ENCODE measurements at places on chromosomes 7 and 10. TPM values are rescaled to one million over a fixed set of nuclear protein-coding genes. Genes with fewer than 3 reads are reported as not detected.

The VWDE gene
- not detected for polyA plus RNA-seq

The HOXA10 gene
- 0.70 TPM for polyA plus RNA-seq

The ADD3 gene
- 344 TPM for polyA plus RNA-seq

The AKR1D1 gene
- polyA plus RNA-seq = not detected

The C10orf62 gene
- polyA plus RNA-seq = not detected

The CACNB2 gene
- 0.79 TPM for polyA plus RNA-seq

The EVX1 gene
- not detected for polyA plus RNA-seq

The POU6F2 gene
- polyA plus RNA-seq = not detected

The HMX3 gene
- not detected for polyA plus RNA-seq

The SEMA3D gene
- not detected for polyA plus RNA-seq

The ENKUR gene
- 2.7 TPM for polyA plus RNA-seq

The LRRC18 gene
- 0.58 TPM for polyA plus RNA-seq

The CLDN4 gene
- polyA plus RNA-seq = not detected

The TRIP6 gene
- polyA plus RNA-seq = 4.6 TPM

The CNPY4 gene
- polyA plus RNA-seq = 4.5 TPM

The MSMB gene
- polyA plus RNA-seq = not detected

The PIP gene
- polyA plus RNA-seq = not detected

The MRPS16 gene
- polyA plus RNA-seq = 119 TPM

The TBXAS1 gene
- 16.7 TPM for polyA plus RNA-seq

The COL1A2 gene
- polyA plus RNA-seq = not detected

The LCOR gene
- polyA plus RNA-seq = 19.8 TPM

The FAM13C gene
- polyA plus RNA-seq = not detected

The ATG9B gene
- 11.2 TPM for polyA plus RNA-seq

The ANKRD61 gene
- 0.24 TPM for polyA plus RNA-seq

The ANXA8L1 gene
- not detected for polyA plus RNA-seq

The ANKRD2 gene
- not detected for polyA plus RNA-seq

The CDNF gene
- 1.1 TPM for polyA plus RNA-seq

The GARIN1A gene
- 0.10 TPM for polyA plus RNA-seq

The FGL2 gene
- 23.7 TPM for polyA plus RNA-seq

The TMEM213 gene
- polyA plus RNA-seq = not detected

All from IgD-negative memory B cell (primary cell).